ENCODE measurements at places on chromosomes 2 and 18.

DNA sequence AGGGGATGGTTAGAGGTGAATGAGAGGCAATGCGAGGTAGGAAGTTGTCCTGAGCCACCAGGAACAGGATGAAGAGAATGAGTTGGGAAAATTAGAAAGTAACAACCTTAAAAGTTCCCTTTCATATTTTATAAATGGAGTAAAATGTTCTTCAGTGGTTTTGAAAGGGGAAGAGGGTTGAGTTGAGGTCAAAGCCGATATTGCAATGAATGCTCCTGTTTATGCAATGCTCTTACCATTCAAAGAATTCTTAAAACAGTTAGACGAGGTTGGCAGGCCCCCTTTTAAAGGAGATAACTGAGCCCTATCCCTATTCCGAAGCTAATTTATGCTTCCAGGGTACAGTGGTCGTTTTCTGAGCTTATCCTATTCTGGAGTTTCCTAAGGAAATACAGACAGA, 2110.3 kb upstream of the CELF4 start:
- peak; percentile 37 for DNase-seq

GRCh38 chr2:130916438-130916705, 79.7 kb downstream of the ARHGEF4 start:
- no peak for DNase-seq

DNA sequence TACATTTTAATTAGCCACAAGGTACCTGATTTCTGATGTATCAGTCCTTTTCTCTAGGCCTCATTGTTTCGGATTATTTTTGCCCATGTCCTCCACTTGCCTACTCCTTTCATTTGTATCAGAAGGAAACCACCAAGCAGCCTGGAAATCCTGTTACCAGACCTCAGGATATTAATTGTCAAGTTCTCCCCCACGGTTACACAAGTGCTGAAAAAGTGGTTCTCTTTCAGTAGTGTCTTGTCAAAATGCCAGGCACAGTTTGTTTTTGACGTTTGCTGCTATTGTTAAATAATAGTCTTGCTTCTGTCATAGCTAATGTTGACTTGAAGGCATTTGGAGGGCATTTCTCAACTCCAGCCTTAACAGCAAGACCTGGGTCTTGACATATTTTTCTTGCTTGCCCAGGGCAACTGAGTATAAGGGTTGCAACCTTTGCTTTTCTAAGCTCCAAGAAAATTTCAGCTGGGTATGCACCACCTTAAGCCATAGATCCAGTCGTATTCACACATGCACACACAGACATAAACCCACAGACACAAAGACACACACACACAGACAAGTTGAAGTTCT, 31.0 kb downstream of the INSIG2 start:
- DNase-seq, result peak; percentile 53

DNA sequence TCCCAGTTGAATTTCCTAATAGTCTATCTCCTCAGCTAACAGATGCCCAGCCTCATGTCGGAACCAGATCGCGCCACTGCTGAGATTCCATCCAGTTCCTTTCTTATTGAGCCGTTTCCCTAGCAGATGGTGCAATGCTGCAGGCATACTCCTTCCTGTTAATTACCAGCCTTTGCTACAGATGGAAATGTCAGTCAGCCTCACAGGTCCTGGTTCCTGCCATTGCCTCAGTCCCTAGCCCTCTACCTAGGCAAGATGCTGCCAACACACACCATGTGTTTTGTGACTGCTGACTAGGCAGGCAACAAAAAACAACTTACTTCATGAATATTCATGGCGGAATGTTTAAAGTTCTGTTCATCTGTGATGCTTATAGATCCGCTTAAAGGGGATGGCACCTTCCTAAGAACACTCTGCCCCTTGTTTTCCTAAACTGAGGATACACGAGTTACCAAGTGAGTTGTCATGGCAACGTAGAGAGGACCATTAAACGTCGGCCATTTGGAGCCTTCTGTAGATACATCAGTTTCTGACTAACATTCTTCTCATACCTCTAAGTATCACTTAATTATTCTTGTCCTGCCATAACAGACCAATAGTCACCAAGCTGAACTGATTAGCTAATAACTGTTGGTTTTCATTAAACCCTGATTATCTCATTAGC, 749.5 kb downstream of the RNF144A start:
- no peak for DNase-seq

DNA sequence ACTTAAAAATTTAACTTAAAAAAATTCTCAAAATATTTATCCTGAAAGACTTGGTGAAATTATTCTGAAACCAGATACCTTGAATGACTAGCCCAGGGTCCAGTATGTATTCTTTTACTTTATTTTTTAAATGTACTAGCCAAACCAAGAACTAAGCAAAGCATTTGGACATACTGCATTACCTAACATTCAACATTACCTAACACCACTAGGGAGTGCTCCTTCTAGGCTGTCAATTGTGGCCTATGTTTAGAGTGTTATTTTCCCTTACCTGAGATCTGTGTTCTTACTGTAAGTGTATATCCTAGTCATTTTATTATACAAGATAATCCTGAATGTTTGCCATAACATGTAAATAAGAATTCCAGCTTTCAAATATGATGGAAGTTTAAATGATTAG, 496.6 kb downstream of the PTPRM start:
- no peak for DNase-seq

DNA sequence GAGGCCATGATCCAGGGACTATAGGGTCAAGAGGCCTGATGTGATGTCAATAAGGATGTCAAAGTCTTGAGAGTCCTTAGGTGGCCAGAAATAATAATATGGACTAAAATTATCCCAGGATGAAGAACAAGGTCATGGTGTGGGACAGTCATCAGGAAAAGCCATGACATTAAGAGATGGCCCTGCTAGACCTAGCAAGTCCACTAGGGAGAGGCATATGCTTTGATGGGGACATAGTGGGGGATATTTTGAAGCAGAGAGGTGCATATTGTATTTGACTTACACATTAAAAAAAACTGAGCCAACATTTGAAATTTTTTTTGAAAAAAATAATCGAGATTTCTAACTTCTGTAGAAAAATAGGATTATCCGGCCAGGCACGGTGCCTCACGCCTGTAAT, 53.3 kb upstream of the CXCR4 start:
- DNase-seq, result no peak

DNA sequence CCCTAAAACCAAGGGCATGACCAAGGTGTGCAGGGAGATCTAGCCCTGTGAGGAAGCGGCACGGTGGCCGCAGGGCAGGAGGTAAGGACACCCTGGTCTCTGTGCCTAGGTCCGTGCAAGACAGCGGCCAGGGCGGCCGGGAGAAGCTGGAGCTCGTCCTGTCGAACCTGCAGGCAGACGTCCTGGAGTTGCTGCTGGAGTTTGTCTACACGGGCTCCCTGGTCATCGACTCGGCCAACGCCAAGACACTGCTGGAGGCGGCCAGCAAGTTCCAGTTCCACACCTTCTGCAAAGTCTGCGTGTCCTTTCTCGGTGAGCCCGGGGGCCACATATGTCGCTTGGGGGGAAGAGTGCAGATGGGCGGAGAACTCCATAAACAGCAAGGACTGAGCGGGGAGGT, 235.4 kb downstream of the ATAD2B start:
- no peak for DNase-seq

GRCh38 chr2:120312860-120313694, 32.9 kb upstream of the INHBB start:
- peak; percentile 78 for DNase-seq

GRCh38 chr2:200814276-200814815, 2.6 kb downstream of the BZW1 start:
- peak; percentile 77 for DNase-seq

- DNase-seq, result no peak
Measured at GRCh38 chr2:6475155-6475940, 390.4 kb downstream of the CMPK2 start.
